ENCODE measurements at places on chromosomes 7 and 10.

DNA sequence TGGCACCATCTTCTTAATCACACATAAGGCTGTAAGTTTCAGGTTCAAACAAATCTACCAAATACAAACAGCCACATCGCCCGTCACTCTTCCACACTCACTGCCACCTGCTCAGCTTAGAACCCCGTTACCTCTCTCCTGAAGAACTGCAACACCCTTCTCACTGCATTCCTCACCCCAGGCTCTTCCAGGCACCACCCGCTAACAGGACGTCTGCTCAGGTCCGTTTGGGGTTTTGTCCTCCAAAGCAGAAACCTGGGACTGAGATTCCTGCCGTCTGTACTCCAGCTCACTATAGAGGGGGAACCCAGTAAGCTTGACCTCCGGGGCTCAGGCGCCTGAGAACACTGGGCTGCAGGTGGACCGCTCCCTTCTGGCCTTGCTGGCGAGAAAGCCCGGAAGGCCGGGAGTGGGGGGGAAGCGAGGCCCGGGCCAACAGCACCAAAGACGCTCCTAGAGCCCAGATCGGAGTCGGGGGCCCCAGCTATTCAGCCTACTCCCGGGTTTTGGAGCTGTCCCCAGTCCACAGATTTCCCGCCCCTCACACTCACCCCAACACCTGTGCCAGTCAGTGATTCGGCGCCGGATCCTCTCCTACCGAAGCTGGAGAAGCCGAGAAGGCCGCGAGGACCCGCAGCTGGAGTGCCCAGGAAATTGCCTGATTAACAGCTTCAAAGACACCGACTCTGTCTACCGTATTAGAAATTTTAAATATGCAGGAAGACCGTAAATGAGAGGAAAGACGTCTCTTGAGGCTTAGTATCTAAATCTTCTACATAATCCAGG, at the start of gene AP3M1:
AP3M1 (minus strand) TSS at position 625 of the 786 bp plus-strand sequence. CDS start 12,449 bp downstream, outside the sequence.
- DNase-seq = peak; percentile 100

DNA sequence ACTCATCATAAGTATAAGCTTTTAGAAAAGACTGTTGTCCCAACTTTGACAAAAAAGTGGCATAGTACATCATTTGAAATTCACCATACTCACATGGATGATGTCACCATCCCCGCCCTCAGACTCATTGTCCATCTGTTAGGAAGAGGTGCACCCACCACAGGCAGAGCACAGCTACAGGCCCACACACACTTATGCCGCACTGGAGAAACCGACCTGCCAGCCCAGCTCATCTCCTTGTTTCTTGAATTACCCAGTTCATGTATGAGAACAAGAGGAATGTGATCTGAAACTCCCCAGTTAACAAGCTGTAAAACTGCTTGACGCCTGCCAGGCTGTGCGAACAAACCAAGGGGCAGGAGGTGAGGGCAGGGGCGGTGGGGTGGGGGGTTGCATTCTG, 312.0 kb downstream of the DPP6 start:
- DNase-seq = no peak

GRCh38 chr10:93198401-93199131, 124.9 kb downstream of the CYP26A1 start:
- DNase-seq = no peak

DNA sequence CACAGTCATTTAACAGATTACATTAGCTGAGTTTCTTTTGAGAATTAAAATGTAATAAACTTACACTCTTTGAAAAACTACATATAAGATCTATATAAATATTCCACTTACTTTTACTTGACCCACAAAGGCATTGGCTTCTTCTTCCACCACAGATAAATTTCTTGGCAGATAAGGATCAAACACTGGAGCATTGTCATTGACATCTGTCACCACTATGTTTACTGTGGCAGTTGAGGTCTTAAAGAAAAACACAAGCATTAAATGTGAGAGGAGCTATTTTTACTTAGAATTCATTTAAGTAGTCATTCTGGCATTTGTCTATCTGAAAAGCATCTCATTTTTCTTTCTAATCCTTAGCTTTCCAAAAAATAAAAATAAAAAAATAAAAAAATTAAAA, 734.4 kb downstream of the PCDH15 start:
- DNase-seq = no peak

DNA sequence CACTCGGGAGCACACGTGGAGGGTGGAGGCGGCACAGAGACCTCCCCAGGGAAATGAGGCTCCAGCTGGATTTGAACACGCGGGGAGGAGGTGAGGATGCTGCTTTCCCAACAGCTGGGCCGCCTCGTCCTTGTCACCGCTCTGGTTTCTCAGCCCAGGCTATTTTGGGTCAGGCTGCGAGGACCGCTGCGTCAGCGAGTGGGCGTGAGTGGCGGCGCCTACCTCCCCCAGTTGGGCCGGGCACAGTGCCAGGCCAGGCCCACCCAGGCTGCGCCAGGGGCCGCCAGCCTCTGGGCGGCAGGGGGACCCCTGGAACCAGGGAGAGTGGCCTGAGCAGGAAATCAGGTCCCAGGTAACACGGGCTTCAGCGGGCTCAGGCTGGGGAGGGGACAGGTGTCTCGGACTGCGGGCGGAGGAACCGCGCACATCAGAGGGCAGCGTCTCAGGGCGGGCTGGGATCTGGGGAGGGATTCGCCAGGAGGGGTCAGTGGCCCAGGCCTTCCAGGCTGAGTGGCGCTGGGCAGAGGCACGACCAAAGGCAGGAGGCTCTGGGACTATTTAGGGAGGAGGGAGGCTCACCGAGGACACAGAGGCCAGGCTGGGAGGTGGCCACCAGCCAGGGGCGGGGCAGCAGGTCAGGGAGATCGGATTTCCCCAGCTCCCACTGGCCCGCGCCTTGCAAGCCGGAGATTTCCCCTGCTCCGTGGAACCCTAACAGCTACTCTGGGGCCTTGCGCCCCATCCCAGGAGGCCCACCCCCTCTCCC, 125.2 kb upstream of the RET start:
- peak; percentile 64 for DNase-seq

DNA sequence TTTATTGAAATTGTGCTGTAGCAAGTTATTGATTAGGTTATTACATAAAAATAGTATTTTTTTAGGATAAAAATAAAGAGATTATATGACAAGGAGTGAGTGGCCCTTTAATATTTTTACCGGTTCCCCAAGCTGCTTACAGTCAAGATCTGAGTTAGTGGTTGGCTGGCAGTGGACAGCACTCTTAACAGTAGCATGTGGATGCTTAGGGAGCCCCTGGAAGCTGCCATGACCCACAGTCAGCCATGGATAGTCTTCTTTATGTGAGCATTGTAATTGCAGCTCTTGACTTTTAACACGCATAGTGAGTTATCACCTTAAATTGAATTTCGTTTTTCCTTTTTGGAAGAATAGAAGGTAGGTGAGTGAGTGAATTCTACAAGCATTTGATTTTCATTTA, 22.1 kb downstream of the RAB18 start:
- no peak for DNase-seq

DNA sequence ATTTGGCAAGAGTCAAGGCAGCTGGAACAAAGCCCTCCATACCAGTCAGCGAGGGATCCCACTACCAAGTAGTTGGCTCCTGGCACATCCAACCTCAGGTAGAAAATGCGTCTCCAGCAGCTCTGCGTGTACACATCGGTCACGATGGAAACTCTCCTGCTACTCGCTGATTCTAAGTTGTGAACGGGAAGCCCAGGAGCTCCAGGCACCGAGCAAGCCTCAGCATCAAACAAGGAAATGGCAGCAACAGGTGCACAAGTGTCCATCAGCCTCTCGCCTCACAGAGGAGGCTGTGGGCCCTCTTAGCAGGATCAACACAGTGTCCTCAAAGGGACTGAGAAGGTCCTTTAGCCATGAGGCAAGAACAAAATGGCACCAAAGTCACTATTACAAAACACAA, 127.0 kb downstream of the TCERG1L start:
- no peak for DNase-seq

DNA sequence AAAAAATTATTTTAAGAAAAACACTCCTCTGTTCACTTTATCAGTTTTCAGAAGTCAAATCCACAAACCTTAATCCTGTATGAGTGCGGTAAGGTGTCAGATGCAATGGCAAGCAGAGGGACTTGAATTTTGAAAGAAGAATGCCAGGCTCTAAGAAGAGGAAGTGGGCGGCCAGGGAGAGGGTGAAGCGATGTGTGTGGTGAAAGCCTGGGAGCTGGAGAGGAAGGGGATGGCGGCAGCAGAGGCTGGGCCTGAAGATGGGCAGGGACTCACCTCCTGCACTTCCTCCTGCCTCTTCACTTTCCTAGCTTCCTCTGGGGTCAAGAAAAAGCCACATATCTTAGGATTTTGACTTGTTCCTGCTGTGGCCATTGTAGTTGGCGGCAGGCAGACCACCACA, 609.6 kb downstream of the PARD3 start:
- DNase-seq = no peak

DNA sequence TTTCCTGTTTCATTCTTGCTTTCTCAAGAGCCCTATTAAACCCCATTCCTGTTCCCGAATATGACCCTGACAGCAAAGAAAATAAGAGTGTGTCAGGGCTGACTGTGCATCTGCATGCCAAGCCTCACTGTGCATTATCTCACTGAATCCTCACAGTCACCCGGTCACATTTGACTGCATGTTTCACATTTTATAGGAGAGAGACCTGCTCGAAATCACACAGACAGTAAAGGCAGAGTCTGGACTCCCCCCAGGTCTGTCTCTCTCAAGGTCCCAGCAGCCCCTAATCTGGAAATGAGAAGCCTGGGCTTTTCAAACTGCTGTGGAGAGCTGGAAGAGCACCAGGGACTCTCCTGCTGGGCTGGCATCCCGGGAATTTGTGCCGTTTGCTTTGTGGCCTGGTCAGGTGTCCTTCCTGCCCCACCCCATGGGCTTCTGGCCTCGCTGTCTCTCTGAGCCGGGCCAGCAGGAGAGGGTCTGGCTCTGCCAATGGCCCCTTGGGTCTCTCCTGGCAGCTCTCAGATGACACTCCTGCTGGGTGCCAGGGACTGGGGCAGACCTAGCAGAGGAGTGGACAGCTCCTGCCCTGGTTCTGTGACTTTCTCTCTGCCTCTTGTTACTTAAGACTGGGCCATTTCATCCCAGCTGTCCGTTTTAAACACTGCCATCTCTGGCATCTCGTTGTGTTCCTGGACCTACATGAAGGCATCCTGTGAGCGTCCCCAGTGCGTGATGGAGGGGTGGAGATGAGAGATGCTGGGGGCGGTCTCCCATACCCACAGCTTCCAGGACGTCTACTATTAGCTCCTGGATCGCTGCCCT, 173.6 kb downstream of the ARHGAP12 start:
- peak; percentile 32 for DNase-seq

GRCh38 chr10:624605-625332, 64.7 kb downstream of the DIP2C start:
- peak; percentile 66 for DNase-seq

DNA sequence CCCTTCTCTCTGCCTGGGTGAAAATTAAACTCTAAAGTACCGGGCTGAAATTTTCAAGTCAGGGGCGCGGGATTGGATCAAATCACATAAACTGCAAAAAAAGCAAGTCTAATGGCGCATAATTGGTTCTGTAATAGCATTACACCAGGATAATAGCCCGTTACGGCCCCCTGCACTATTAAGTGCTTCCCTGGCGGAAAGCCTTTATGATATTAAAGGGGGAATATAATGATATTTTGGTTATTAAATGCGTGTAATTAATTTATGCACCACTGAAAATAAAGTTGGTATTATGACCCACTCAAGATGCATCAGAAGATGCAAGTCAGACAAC, 744 bp upstream of the DRGX start:
- DNase-seq = no peak

DNA sequence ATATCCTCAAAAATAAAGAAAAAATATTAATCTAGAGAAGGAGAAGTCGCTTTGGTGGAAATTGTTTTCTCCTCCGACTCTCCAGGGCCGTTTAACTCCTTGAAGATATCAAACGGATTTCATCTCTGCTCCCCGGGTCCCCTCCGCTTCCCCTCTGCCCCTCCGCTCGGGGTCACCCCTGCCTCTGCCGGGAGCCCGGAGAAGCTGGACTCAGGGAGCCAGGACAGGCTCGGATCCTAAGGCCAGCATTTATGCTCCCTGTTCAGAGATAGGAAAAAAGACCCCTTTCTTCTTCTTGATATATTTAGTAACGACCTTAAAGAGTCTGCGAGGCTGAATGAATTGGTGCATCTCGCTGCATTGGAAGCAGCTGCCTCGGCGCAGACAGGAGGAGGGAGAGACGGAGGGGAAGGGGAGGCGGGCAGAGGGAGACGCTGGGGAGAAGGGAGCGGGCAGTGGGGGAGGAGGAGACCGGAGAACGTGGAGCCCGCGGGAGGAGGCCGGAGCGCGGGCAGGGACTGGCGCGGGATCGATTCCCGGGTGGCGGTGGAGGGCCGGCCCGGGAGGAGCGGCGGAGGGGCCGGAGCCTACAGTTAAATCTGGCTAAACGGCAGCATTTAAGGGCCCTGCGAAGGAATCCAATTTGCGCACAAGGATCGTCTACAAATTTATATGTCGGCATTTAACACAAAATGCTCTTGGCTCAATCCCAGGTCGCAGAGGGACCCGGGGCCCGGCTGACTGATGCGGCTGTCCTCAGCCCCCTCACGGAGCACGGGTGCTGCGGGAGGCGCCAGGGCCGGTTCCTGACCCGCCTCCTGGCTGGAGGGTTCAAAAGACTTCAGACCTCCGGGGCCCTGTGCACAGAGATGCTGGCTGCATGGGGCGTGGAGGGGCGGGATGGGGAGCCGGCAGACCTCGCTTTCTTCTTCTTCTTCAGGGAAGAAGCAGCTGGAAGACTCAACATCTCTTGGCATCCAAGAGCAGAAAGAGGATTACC, 55.6 kb downstream of the CRTAC1 start:
- peak; percentile 79 for DNase-seq

DNA sequence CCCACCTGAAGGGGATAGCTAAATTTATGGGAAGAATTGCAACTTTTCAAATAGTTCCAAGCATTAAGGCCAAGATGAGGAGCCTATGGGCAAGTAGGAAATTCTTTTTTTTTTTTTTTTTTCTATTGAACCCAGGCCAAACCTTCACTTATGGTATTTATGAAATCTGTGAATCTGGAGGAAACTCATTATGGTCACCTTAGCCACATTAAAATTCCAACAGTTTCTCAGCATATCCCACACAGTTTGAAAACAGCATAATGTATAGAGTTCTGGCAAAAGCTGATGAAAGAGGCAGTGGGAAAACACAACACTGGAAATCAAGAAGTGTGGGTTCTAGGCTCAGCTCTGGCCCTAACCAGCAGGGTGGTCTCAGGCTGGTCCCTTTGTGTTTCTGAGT, 236.9 kb downstream of the PTEN start:
- no peak for DNase-seq

DNA sequence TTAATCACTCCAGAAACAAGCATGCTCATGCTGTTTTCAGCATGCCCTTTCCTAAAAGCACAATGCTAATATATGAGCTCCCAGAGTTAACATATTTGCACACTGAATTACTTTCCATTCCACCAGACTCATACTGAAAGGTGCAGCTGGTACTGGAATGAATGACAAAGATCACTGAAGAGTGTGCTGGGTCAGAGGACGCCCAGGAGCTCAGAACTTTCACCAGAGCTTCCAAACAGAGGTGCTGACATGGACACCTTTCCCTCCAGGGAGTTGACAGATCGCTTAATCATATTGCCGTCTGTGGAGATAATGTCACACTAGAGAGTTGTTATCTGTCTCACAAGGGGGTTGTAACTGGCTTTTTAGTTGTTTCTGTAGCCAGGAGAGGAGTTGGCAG, 292.9 kb downstream of the LHFPL3 start:
- no peak for DNase-seq

- no peak for DNase-seq
Measured at GRCh38 chr7:129890090-129890489, 62.7 kb downstream of the UBE2H start.

GRCh38 chr7:83794829-83795228, 145.9 kb upstream of the SEMA3E start:
- DNase-seq = no peak

- DNase-seq = peak; percentile 24
Measured at GRCh38 chr10:124453960-124454610, 4.2 kb upstream of the NKX1-2 start.

Data from retina (tissue), 1 donor.